Activated naive CD8-positive, alpha-beta T cell treated with anti-CD3 and anti-CD28 coated beads for 36 hours (primary cell): ENCODE measurements at places on chromosomes 1 and 21. TPM values are rescaled to one million over a fixed set of nuclear protein-coding genes. Genes with fewer than 3 reads are reported as not detected.

Gene HHAT
- total RNA-seq: 2.3 TPM

Gene ARHGAP30
- total RNA-seq: 146 TPM

Gene DENND2C
- 0.91 TPM for total RNA-seq

Gene SPOCD1
- total RNA-seq: not detected

DNA sequence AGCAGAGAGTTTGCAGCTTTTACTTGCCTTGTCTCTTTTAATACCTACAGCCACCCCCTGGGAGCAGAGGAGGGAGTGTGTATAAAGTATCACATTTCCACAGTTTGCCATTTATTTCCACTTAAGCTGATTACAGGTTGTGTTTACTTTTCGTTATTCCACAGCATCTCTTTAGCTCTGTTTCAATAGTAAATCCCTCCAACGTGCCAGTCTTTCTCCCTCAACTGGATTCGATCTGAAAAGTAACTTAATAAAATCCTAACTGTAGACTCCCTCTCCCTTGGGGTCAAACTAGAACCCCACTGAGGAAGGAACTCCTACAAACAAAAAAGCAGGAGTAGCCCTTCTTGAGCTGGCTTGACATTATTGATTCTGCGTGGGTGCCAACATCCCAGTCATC is 3.1 kb upstream of the FCGR2A start:
- no peak overlapping the region for H3K4me3 ChIP-seq
- DNase-seq: no peak
- peaks cover 15% of the 10 kb centered on the region for H3K4me1 ChIP-seq
- no peaks in the 10 kb centered on the region for H3K36me3 ChIP-seq
- H3K27me3 ChIP-seq: peaks cover 59% of the 10 kb centered on the region
- H3K27ac ChIP-seq: no peak overlapping the region

- no peak overlapping the region for H3K4me3 ChIP-seq
- H3K36me3 ChIP-seq: no peaks in the 10 kb centered on the region
- DNase-seq: no peak
Observed at GRCh38 chr1:212656730-212657129, 42.9 kb downstream of the BATF3 start.

GRCh38 chr21:45821315-45821962 is 160.1 kb upstream of the COL6A1 start:
- no peak overlapping the region for H3K27ac ChIP-seq
- peaks cover 12% of the 10 kb centered on the region for H3K27me3 ChIP-seq
- no peak overlapping the region for H3K4me3 ChIP-seq
- no peak for DNase-seq
- H3K36me3 ChIP-seq: peaks cover 3% of the 10 kb centered on the region
- peaks cover 28% of the 10 kb centered on the region for H3K4me1 ChIP-seq

DNA sequence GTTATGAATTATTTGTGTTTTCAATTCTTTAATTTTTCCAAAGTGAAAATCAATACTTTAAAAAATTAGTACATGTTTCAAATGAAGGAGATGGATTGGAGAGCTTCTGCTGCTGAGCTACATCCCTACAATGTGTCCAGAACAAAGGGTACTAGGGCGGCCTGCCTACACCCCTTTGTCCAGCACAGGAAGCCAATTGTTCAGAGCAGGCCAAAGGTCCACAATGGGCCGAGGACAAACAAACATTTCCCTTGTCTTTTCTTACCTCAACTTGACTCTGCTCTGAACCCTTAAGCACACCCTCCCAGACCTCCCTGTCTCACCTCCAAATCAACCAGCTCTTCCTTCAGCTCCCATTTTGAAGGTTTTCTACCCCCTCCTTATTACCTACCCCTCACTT is 39.4 kb upstream of the CAMK1G start:
- H3K27ac ChIP-seq: no peak overlapping the region
- DNase-seq: no peak
- H3K27me3 ChIP-seq: peaks cover 17% of the 10 kb centered on the region
- H3K4me3 ChIP-seq: no peak overlapping the region

GRCh38 chr1:57772580-57773195 is 348.8 kb upstream of the DAB1 start:
- H3K4me1 ChIP-seq: no peaks in the 10 kb centered on the region
- no peak for DNase-seq
- H3K36me3 ChIP-seq: no peaks in the 10 kb centered on the region
- no peaks in the 10 kb centered on the region for H3K27me3 ChIP-seq

- H3K4me3 ChIP-seq: no peak overlapping the region
- H3K27ac ChIP-seq: no peak overlapping the region
- no peaks in the 10 kb centered on the region for H3K36me3 ChIP-seq
- peaks cover 23% of the 10 kb centered on the region for H3K27me3 ChIP-seq
- no peaks in the 10 kb centered on the region for H3K4me1 ChIP-seq
Observed at GRCh38 chr1:26078286-26079177, 11.1 kb upstream of the TRIM63 start.
